ENCODE measurements at places on chromosomes 3 and 15.

DNA sequence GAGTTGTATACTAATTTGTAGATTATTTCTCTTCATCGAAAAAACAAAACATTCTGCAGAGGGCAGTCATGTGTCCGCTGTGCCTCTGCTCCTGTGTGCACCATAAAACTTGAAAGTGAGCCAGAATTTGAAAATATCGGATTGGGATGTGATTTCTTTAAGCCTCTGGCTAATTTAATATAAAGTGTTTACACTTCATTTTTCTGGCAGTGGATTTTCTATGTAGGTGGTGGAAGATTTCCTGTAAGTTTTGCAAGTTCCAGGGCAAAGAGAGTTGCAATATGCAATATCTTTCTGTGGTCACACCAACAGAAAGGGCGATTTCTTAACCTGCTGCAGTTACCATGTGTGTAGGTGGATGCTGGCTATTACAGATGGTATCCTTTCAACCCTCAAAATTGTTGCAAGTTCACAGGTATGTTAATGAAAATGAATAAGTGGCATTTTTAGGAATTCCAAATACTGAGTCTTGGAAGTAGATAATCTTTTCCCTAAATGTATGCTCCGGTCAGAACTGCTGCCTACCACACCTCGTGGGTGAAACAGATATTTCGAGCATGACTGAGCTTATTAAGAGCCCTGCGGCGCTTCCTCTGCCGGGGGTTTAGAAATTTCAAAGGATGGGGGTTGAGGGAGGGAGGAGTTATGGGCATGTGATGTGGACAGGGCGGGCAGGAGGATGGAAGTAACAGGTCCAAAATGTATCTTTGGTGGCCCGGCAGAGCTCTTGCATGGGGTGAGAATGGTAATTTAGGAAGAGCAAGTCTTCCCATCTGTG is 134.0 kb downstream of the PGPEP1L start:
- DNase-seq: no peak

GRCh38 chr3:143150071-143150470 is 30.5 kb downstream of the CHST2 start:
- no peak for DNase-seq

DNA sequence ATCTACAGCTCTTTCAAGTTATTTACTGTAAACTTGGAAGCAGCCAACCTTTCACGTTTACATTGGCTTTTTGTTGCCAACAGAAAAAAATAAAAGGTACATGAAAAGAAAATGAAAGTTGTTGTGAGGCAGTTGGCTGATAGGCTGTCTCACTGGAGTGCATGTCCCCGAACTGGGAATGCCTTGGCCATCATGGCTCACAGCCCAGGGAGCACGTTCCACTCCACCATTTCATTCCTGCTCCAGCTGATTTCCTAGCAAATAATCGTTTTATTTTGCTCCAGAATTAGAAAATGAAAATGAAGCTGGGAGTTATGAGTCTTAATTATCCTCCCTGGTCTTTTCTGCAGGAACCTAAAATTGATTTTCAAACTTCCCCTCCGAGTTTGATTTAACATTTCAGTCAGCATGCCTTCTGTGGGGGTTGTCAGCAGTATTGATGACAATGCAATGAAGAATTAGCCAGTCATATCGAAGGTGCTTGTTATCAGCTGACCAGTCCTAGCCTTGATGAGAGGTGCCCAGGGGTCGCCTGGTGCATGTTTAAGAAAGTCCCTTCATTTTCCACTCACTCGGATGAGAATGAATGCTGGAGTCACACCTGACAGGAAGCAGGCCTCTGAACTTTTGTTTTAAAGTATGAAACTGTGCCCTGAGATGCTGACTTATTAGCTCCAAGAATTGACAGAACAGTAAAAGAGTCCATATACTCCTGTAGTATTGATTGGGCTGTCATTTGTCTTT is 293.7 kb upstream of the TRIM42 start:
- no peak for DNase-seq

- DNase-seq: no peak
Measured at GRCh38 chr3:182814419-182815062, 21.2 kb downstream of the ATP11B start.

- DNase-seq: no peak
Measured at GRCh38 chr15:57418635-57419034, 42.3 kb downstream of the CGNL1 start.

DNA sequence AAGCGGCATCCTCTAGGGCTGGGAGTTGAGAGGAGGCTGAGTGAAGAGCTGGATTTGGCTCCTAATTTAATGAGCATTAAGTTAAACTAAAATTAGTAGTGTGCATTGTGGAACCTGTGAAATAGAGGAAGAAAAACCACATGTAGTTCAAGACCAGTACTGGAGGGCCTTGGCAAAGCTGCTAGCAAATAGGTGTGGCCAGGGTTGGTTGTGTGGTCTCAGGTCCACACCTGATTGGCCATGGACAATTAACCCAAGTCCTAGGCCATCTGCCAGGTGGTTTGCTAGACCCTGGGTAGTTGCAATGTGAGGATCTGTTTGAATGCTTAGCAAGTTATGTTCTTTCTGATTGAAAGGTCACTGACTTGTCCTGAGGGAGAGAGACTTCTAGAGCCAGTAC is 275.5 kb downstream of the PDCD6IP start:
- no peak for DNase-seq

GRCh38 chr3:42189001-42189460 is 77.0 kb downstream of the CCK start:
- no peak for DNase-seq

DNA sequence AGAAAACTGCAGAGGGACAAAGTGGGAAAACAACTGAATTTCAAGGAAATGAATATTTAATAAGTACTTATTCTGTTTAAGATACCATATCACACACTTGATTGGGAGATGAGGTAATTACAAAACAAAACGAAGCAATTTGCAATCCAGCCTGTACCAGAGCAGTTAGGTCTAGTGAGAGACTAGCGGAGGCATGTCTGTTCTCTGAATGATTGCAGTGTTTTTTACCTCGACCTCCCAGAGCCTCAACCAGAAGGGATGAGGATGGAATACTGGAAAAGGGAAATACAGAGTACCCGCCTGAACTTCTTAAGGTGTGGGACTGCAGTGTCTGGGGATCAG is 59.5 kb downstream of the PIK3CB start:
- no peak for DNase-seq

GRCh38 chr3:64444490-64445108 is 219.3 kb upstream of the PRICKLE2 start:
- DNase-seq: peak; percentile 46

- no peak for DNase-seq
Measured at GRCh38 chr3:36840453-36840921, 76.1 kb upstream of the DCLK3 start.

- no peak for DNase-seq
Measured at GRCh38 chr15:39573844-39574243, 7.0 kb upstream of the THBS1 start.

GRCh38 chr15:38886315-38887163 is 321.9 kb upstream of the RASGRP1 start:
- no peak for DNase-seq

GRCh38 chr3:66642484-66642883 is 141.7 kb upstream of the LRIG1 start:
- no peak for DNase-seq

- no peak for DNase-seq
Measured at GRCh38 chr3:53845103-53845880, 927 bp downstream of the CHDH start.

GRCh38 chr3:114375608-114376421 is 82.0 kb downstream of the TIGIT start:
- no peak for DNase-seq

- no peak for DNase-seq
Measured at GRCh38 chr3:112815981-112816380, 30.7 kb downstream of the CD200R1L start.

DNA sequence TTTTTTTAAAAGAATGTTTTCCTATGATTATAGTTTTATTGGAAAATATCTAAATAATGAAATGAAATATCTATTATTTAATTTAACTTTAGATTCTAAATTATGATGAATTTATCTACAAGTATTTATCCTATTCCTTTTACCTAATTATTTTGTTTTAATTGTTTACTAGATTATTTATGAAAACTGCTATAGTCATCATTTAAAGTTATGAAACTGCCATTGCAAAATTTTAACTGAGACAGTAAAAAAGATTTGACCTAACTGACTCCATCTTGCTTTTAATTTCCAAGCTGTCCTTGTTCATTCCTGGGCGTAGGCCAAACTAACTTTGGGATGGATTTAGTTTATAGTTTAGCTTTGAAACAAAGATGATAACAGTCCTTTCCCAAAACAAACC is 25.9 kb upstream of the FAM3D start:
- no peak for DNase-seq

- no peak for DNase-seq
Measured at GRCh38 chr3:156676768-156677479, 2.5 kb downstream of the TIPARP start.

- DNase-seq: no peak
Measured at GRCh38 chr3:153221748-153222162, 59.7 kb downstream of the RAP2B start.

GRCh38 chr15:59230531-59231055 is 23.9 kb downstream of the LDHAL6B start:
- no peak for DNase-seq

GRCh38 chr15:87671289-87671688 is 585.2 kb downstream of the NTRK3 start:
- DNase-seq: no peak

- no peak for DNase-seq
Measured at GRCh38 chr15:62975515-62975914, 67.0 kb upstream of the TPM1 start.

GRCh38 chr15:38941399-38941953 is 376.9 kb upstream of the RASGRP1 start:
- DNase-seq: no peak

DNA sequence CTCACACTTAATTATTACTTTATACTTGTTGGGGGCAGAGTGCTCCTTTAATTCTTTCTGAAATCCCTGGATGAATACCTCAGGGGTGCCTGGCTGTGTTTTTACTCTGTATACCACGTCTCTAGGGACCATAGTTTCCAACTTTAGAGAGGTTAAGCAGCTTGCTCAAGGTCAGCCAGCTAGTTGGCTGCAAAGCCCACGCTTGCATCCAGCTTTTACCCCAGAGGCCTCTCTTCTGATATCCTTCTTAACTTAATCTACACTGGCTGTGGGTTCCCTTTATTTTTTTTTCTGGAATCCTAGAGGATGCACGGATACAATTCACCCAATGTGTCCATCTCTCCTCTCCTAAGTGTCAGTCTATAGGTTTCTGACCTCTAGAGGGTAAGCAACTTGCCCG is 1.4 kb downstream of the PDZRN3 start:
- DNase-seq: no peak

- no peak for DNase-seq
Measured at GRCh38 chr15:67194171-67195114, 60.0 kb downstream of the AAGAB start.

GRCh38 chr3:171013822-171014748 is 12.4 kb downstream of the SLC2A2 start:
- DNase-seq: no peak

- DNase-seq: no peak
Measured at GRCh38 chr3:136197159-136197793, 1.1 kb upstream of the MSL2 start.

DNA sequence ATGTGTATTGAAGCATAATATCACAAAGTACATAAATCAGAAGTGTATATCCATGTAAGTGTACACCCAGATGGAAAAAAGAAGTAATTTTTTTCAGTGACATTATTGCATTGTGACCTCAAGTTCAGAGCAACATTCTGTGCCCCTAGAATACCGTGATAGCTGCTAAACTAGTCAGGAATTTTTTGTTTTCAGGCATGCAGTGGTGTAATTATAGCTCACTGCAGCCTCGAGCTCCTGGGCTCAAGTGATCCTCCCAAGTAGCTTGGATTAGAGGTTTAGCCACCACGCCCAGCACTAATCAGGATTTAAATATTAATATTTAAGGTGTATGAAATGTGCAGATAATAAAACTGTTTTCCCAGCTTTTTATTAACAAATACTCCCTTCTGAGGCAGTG is 25.5 kb downstream of the SEC62 start:
- DNase-seq: no peak

- DNase-seq: no peak
Measured at GRCh38 chr15:27763514-27763913, 335.6 kb downstream of the OCA2 start.

- no peak for DNase-seq
Measured at GRCh38 chr3:77562089-77562488, 522.2 kb downstream of the ROBO2 start.

- DNase-seq: no peak
Measured at GRCh38 chr3:152190636-152191183, 78.0 kb upstream of the MBNL1 start.

DNA sequence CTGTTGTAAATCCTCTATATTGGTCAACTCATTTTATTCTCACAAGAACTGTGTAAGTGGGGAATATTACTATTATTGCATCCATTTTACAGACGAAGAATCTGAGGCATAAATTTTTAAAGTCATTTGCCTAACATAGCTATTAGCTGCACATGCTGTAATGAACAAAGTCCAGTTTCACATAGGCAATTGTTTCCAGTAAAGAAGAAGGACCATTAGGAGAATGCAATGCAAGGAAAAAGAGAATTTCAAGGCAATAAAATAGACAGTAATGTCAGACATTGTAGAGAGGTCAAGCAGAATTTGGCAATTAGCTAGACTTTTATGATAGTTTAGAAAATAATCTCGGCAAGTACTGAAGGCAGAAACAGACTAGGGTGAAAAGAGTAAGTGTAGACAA is 578.7 kb upstream of the NECTIN3 start:
- DNase-seq: no peak

DNA sequence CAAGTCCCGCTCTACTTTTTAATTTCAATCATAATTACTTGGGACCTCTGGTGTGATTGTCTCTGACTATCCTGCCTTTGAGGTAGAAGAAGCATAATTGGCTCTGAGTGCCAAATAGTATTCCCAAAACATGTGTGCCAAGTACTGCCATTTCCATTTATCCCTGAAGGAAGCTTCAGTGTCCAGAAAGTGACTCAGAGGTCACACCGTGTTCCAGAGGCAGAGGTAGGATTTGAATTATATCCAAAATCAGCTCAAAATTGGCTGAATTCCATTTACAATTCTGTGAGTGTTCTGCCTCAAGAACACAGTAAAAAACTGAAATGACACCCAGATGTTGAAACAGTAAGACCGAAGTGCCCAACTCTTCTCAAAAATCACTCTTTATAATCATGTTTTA is 255.3 kb downstream of the RSL24D1 start:
- no peak for DNase-seq
